ENCODE measurements at places on chromosomes 16 and 17. TPM values are rescaled to one million over a fixed set of nuclear protein-coding genes. Genes with fewer than 3 reads are reported as not detected.

The CD300LB gene
- total RNA-seq = not detected

The SMIM36 gene
- not detected for total RNA-seq

The SECTM1 gene
- total RNA-seq = 4.9 TPM

The PDE6G gene
- total RNA-seq = 1.4 TPM

The ITGAD gene
- total RNA-seq = not detected

The SLFN11 gene
- total RNA-seq = 64.8 TPM

The LGALS9B gene
- total RNA-seq = not detected

The CCL4L2 gene
- not detected for total RNA-seq

The MEOX1 gene
- not detected for total RNA-seq

The GPR142 gene
- not detected for total RNA-seq

The DNAJA3 gene
- 50.0 TPM for total RNA-seq

The MMP15 gene
- 6.7 TPM for total RNA-seq

The NHLRC4 gene
- 13.1 TPM for total RNA-seq

The FOXC2 gene
- 0.32 TPM for total RNA-seq

The SMIM22 gene
- total RNA-seq = not detected

The KCNG4 gene
- not detected for total RNA-seq

The KCNJ12 gene
- total RNA-seq = not detected

The CHST4 gene
- not detected for total RNA-seq

The CRYBA1 gene
- not detected for total RNA-seq

The GPS1 gene
- 116 TPM for total RNA-seq

The SCGB1C2 gene
- total RNA-seq = not detected

The MYH8 gene
- total RNA-seq = not detected

The PRM1 gene
- total RNA-seq = not detected

The CCL3 gene
- not detected for total RNA-seq

The UTS2R gene
- total RNA-seq = 0.13 TPM

The LPCAT2 gene
- total RNA-seq = 3.8 TPM

The PYDC1 gene
- not detected for total RNA-seq

The IRX5 gene
- not detected for total RNA-seq

The ABCC6 gene
- total RNA-seq = 0.13 TPM

The NECAB2 gene
- total RNA-seq = 0.39 TPM

The TEX14 gene
- total RNA-seq = under 0.01 TPM

The OR1F1 gene
- not detected for total RNA-seq

The INCA1 gene
- total RNA-seq = 0.32 TPM

The NME2 gene
- total RNA-seq = 883 TPM

The WDR81 gene
- total RNA-seq = 25.2 TPM

The RABEP1 gene
- total RNA-seq = 24.8 TPM

The CCL8 gene
- total RNA-seq = not detected

The ABCA9 gene
- total RNA-seq = 0.13 TPM

The CCDC200 gene
- not detected for total RNA-seq

The PLEKHH3 gene
- total RNA-seq = 30.8 TPM

The HOXB6 gene
- 64.5 TPM for total RNA-seq

The TBC1D3C gene
- not detected for total RNA-seq

The MYH3 gene
- 13.7 TPM for total RNA-seq

The SCARF1 gene
- total RNA-seq = 3.4 TPM

The NLGN2 gene
- total RNA-seq = 18.5 TPM

The NPIPB6 gene
- not detected for total RNA-seq

The GAS7 gene
- total RNA-seq = 2.1 TPM

The CENPN gene
- 27.4 TPM for total RNA-seq

The CTRB1 gene
- total RNA-seq = not detected

The RAB11FIP4 gene
- total RNA-seq = 0.52 TPM

The CCL5 gene
- total RNA-seq = 0.52 TPM

The HS3ST2 gene
- total RNA-seq = not detected

The TBC1D3I gene
- total RNA-seq = 0.39 TPM

The ENPP7 gene
- total RNA-seq = not detected

The SLC47A1 gene
- total RNA-seq = 0.40 TPM

The GINS2 gene
- total RNA-seq = 12.4 TPM

Measured in epithelial cell of alveolus of lung (primary cell).